ENCODE measurements at places on chromosomes 1 and 21. TPM values are rescaled to one million over a fixed set of nuclear protein-coding genes. Genes with fewer than 3 reads are reported as not detected.

GRCh38 chr1:41492341-41492848 is 7.9 kb upstream of the EDN2 start:
- DNase-seq, result no peak

GRCh38 chr1:163471779-163472650 is 150.3 kb downstream of the NUF2 start:
- peak; percentile 20 for DNase-seq

GRCh38 chr1:90162216-90162615 is 167.3 kb downstream of the ZNF326 start:
- DNase-seq, result no peak

- no peak for DNase-seq
These were observed 97.5 kb upstream of the TSPAN2 start for GRCh38 chr1:115186711-115187265.

Gene PTCH2
- polyA plus RNA-seq, result 5.3 TPM

GRCh38 chr21:14675774-14676530 is 129.8 kb upstream of the SAMSN1 start:
- no peak for DNase-seq

- no peak for DNase-seq
These were observed 197.4 kb upstream of the GALNT2 start for GRCh38 chr1:229869687-229870086.

DNA sequence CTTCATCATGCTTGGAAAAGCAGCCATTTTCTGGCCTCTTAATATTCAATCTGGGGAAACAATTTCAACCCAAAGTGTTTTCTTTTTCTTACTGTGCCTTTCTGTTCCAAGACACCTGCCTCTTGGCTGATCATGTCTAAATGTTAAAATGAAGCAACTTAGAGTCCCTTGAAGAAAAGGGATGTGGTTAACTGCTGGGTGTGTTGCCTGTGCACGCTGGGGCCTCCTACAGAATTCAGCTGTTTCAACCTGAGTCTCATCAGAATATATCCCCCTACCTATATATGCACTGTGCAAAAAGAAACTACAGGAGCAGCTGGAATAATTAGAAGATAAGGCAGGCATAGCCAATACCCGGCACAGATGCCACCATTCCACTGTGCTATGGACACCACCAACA is 222.0 kb downstream of the OMA1 start:
- no peak for DNase-seq

- no peak for DNase-seq
These were observed 353.9 kb downstream of the LMO4 start for GRCh38 chr1:87682565-87682964.

GRCh38 chr1:177033628-177034027 is 130.9 kb downstream of the ASTN1 start:
- DNase-seq, result no peak

- no peak for DNase-seq
These were observed 12.1 kb downstream of the PGBD2 start for GRCh38 chr1:248918131-248918530.

GRCh38 chr1:182629499-182630096 is 25.4 kb upstream of the RGS16 start:
- DNase-seq, result no peak

Gene PRRX1
- 1.6 TPM for polyA plus RNA-seq

GRCh38 chr1:48776393-48777218 is at the start of gene BEND5:
TSS of gene BEND5 (minus strand) at chr1:48776891. CDS start at chr1:48776831, 60 bp downstream.
- DNase-seq, result peak; percentile 63

DNA sequence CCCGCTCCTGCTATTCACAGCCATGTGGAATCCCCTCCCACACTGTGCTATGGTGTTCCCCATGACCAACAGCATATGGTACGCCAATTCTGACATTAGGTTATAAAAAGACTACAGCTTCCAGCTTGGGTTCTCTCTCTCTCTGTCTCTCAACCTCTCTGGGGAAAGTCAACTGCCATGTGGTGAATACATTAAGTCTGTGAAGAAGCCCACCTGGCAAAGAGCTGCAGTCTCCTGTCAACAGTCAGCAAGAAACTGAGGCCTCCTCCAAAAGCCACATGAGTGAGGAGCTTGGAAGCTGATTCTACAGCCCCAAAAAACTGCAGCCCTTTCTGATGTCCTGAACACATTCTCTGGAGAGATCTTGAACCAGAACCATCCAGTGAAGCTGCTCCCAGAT is 25.0 kb upstream of the LRRC38 start:
- no peak for DNase-seq

Gene LCE3D
- polyA plus RNA-seq, result not detected

GRCh38 chr21:33840771-33841170 is 74.8 kb downstream of the ATP5PO start:
- no peak for DNase-seq

GRCh38 chr1:180271272-180272255 is 41.5 kb downstream of the LHX4 start:
- DNase-seq, result no peak

DNA sequence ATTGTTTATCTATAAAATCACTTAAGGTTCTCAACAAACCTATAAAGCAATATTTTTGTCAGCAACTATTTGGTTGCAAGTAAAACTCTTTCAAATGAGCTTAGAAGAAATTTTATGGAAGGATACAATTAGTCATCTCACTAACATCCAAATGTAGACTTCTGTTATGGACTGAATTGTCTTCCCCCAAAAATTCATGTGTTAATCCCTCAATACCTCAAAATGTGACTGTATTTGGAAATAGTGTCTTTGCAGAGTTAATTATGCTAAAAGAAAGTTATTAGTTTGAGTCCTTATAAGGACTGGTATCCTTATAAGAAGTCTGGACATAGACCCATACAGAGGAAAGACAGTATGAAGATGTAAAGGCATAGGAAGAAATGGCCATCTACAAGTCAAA is 357.8 kb upstream of the PRMT6 start:
- no peak for DNase-seq

GRCh38 chr1:212915245-212916091 is 34.9 kb upstream of the VASH2 start:
- DNase-seq, result peak; percentile 48

Gene CASQ2
- polyA plus RNA-seq, result 0.36 TPM

Gene C1orf116
- polyA plus RNA-seq, result 20.9 TPM

DNA sequence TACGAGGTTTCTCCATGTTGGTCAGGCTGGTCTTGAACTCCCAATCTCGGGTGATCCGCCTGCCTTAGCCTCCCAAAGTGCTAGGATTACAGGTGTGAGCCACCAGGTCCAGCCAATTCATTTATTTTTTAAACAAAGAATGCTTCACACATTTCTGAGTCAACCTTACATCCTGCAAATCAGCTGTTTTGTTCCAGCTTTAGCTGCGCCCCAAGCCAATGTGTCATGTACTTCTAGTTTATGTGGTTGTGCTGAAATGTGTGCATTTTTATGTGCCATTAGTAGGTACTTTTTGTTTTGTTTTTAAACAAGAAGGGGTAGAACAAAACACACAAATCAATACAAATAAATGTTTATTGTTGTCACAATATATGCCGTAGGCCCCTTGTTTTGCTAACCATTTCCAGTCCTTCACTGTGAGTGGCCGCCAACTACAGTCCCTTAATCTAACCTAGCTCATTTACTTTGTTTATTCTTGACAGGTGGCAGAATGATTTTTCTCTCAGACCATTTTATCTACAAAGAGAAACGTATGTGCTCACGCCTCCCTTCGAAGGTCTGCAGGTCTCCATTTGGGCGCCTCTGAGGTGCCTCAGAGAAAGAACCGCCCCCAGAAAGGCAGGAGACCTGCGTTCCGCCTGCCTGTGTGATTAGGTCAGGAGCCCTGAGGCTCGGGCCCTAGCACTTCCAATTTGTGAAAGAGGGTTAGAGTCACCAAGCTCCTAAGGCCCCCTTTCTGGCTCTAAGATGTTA is 2.8 kb upstream of the CASQ2 start:
- DNase-seq, result no peak

Gene CFAP45
- 3.1 TPM for polyA plus RNA-seq

- no peak for DNase-seq
These were observed 41.5 kb downstream of the SNX27 start for GRCh38 chr1:151653397-151653796.
